IMR-90 (cell line): ENCODE measurements at places on chromosomes 16 and 17. TPM values are rescaled to one million over a fixed set of nuclear protein-coding genes. Genes with fewer than 3 reads are reported as not detected.

- DNase-seq: peak; percentile 7
These were observed 362 bp downstream of the KLHDC4 start for GRCh38 chr16:87765473-87765775.

GRCh38 chr17:50218771-50219315 lies 17.4 kb upstream of the COL1A1 start:
- DNase-seq: peak; percentile 96

DNA sequence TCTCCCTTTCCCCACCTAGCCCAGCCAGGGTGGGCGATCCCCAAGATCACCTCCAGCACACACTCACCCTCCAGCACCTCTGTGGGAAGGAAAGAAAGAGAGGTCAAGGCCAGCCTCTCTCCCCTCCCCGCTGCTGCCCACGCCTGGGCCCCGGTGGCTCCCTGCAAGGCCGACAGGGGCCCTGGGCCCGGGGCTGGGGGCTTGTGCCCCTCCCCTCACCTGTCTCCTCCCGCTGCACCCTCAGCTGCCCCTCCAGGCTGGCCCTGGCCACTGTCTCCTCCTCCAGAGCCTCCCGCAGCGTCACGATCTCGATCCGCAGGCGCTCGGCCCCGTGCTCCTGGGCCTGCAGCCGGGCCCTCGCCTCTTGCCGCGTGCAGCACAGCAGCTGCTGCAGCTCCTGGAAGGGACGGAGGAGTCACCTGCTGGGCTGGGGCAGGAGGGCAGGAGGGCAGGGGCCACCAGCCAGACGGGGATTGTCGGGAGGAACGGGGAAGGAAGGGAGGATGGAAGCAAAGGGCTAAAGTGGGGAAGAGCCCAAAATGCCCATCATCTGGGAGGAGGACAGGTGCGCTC lies 19.2 kb downstream of the RABEP2 start:
- no peak for DNase-seq

The SLC5A10 gene
- total RNA-seq: not detected in 2 replicates

- DNase-seq: no peak
These were observed 198.9 kb downstream of the ABCC12 start for GRCh38 chr16:47956916-47957315.

DNA sequence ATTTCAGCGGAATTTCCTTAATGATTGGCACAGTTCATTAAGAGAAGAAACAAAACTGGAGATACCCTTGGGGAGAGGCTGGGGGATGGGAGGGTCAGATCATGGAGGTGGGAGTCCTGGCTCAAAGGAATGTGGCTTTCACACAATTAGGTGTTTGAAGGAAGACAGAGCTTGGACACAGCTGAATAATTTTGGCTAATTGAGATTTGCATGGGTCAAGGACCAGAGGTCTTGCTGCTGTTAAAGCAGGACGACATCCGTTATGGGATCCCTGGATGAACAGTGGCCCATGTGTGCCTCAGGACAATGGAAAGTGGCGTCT lies 160.3 kb downstream of the HS3ST3B1 start:
- DNase-seq: no peak

GRCh38 chr17:49005140-49005539 lies 8.0 kb downstream of the IGF2BP1 start:
- no peak for DNase-seq

DNA sequence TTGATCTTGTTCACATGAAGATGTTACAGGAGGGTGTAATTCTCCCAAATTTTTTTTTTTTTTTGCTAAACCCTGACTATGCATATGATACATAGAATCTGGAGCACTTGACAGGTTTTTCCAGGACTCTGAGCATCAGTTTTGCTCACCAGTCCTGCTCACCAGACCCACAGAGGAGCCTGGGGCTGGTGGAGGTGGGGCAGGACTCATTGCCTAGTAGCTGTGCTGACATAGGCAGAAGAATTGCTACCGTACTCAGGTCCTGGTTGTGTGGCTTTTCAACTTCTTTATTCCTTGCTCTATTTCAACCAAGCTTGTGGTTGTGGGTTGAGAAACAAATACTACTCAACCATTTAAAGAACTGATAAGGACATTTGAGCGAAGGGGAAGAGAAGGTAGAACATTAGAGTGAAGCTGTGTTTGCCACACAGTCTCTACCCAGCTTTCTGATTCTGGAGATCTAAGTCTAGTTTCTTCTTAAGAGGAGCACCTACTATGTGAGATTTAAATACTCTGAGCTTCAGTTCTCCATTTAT lies 212.4 kb downstream of the UTP18 start:
- no peak for DNase-seq

DNA sequence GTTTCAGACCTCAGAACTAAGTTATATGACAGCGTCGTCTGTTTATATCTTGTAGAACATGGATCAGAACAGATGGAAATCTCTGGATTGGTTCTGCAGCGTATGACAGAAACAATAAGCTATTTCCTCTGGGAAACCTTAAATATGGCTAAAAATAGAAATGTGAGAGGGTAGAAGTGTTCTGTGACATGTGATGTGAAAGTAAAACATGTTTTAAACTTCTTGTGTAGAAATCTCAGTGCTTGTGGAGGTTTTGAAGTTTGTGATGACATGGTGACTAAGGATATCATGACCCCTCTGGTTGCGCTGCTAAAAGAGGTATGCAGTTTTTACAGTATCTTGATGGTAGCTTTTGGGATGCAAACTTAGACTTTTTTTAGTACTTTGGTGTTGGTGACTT lies 2.8 kb downstream of the HEATR3 start:
- DNase-seq: peak; percentile 87

- peak; percentile 83 for DNase-seq
These were observed 52.4 kb upstream of the ENDOV start for GRCh38 chr17:80362428-80363119.

DNA sequence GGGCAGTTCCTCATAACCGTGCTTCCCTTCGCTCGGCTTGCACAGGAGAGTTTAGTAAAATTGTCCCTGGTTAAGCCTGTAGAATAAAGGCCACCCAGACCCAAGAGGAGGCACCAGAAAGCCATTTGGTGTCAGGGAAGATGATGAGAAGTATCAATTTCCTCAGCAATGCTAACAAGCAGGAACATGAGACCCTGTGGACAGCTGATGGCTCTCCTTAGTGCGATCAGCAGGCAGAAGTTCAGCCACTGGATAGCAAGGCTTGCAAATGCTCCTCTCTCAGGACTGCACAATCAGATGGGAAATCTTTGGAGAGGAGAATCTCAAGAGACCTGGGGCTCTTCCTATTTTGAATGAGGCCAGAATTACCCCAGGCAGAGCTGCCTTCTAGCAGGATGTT lies 261.1 kb upstream of the DYNLRB2 start:
- no peak for DNase-seq

- no peak for DNase-seq
These were observed 94.5 kb downstream of the ANKFN1 start for GRCh38 chr17:56247816-56248215.

The MLLT6 gene
- 7.2 and 7.5 TPM in 2 replicates for total RNA-seq

DNA sequence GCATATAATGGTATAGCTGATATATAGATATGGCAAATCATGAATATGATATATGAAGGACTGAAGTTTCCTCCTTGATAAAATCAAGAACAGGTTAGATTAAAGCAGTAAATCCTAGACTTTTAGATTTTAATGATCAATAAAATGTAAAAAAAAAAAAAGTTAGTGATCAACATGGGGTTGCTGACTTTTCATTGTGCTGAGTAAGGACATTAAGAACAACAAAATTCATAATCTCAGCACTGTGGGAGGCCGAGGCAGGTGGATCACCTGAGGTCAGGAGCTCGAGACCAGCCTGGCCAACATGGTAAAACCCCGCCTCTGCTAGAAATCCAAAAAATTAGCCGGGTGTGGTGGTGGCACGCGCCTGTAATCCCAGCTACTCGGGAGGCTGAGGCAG lies 10.4 kb upstream of the CHD3 start:
- no peak for DNase-seq

- peak; percentile 17 for DNase-seq
These were observed 526 bp downstream of the ZZEF1 start for GRCh38 chr17:4142107-4142900.

GRCh38 chr16:68936736-68937631 lies 93.7 kb downstream of the TANGO6 start:
- peak; percentile 19 for DNase-seq

The PIK3R5 gene
- total RNA-seq: not detected in 2 replicates

DNA sequence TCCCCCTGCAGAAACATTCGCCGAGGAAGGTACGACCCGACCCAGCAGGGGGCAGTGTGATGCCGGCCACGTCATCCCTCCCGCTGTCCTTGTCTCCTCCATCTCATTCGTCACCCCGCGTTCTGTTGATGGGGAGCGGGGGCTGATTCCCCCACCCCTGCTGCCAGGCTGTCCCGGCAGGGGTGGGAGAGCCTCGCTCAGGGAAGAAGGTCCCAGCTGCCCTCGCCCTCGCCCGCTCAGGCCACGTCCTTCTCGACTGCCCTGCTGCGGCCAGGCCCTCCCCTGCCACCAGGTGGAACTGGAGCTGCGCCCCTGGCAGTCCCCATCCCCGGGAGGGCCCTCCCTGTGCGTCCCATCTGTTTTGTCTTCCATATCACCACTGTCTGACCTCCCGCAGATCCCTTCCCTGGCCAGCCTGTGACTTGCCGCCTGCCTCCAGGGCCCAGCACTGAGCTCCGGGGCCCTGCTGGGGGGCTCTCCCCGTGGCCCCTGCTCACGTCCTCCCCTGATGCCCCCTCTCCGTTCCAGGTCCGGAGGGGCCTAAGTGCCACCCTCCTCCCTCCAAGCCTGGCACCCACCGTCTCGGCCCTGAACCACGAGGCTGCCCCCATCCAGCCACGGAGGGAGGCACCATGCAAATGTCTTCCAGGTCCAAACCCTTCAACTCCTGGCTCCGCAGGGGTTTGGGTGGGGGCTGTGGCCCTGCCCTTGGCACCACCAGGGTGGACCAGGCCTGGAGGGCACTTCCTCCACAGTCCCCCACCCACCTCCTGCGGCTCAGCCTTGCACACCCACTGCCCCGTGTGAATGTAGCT lies 20.6 kb downstream of the ADAM11 start:
- peak; percentile 70 for DNase-seq

- peak; percentile 54 for DNase-seq
These were observed 5.0 kb upstream of the LASP1 start for GRCh38 chr17:38864636-38865398.

- no peak for DNase-seq
These were observed 31.5 kb downstream of the MXRA7 start for GRCh38 chr17:76679239-76679638.

The FGF11 gene
- total RNA-seq: 0.18 and 0.28 TPM in 2 replicates

The CASKIN2 gene
- 2.2 and 2.9 TPM in 2 replicates for total RNA-seq

DNA sequence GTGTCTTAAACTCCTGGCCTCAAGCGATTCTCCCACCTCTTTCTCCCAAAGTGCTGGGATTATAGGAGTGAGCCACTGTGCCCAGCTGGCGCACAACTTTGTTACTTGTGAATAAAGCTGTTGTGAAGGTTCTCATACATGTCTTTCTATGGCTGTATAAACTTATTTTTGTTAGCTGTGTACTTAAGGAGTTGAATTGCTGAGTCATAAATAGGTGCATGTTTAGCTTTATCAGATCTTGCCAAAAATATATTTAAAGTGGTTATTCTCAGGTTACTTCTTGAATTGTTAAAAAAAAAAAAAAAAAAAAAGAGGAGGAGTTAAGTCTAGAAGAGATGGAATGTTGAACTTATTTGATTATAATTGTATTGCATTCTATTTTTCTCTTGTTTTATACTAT lies 47.6 kb upstream of the IRX3 start:
- DNase-seq: no peak

GRCh38 chr17:60148373-60148772 lies 1.4 kb upstream of the CA4 start:
- no peak for DNase-seq

DNA sequence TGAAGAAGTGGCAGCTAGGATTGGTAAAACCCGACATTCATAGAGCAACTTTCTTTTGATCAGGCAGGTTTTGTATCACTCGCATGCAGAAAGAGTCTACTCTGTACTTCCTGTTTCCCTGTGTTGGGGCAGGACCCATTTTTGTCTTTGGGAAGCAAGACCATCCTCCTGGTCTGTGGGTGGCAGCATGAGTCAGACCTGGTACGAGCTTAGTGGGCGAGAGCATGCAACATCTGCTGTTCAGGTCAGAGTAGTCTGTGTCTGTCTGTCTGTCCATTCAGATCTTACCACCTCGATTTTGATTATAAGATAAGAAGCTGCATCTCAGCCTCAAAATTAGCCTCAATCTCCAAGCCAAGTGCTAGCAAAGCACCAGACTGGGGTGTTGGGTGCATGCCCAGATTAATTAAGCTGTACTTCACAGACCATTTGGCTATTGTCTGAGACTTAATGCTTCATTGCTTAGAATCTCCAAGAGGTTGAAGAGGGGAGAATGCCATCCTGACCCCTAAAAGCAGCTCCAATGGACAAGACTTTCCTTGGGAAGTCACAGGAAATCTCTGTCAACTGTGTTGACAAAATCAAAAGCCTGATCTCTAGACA lies 110.9 kb downstream of the XYLT1 start:
- DNase-seq: peak; percentile 70

DNA sequence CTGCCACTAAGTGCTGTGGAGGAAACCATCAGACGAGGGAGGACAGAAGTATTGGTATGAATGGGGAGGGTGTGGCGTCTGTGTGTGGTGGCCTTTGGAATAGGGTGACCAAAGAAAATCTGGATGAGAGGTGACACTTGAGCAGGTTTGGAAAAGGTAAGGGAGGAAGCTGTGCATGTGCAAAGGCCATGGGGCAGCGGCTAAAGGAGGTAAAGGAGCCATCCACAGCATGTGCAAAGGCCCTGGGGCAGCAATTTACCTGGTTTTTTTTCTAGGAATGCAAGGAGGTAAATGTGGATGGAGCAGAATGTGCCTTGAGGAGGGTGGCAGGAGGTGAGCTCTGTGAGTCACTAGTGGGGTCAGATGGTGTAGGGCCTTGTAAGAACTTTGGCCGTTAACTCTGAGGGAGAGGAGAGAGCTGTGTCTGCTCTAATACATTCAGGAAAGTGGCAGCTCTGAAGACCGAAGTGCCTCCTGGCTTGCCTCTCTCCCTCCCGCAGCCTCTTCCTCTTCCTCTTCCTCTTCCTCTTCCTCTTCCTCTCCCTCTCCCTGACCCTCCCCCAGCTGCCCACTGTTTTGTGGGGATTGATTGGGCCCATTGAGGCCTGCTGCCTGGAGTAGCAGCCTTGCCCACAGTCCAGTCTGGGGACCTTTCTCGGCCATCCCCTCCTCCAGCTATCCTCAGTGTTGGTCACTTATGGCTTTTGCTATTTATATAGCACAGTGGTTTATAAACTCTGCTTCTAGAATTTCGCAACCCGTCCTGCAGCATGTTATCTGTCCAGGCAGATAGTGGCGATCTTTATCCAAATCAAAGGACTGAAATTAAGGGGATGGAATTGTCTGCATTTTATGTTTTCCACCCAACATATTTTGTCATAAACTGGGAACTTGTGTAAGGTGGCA lies 38.7 kb downstream of the CMIP start:
- peak; percentile 67 for DNase-seq

- DNase-seq: no peak
These were observed 390 bp upstream of the UNC13D start for GRCh38 chr17:75844530-75845057.
